Effector CD4-positive, alpha-beta T cell (primary cell): ENCODE measurements at places on chromosomes 16 and 17.

- DNase-seq = no peak
Measured at GRCh38 chr17:51590071-51590656, 329.8 kb downstream of the UTP18 start.

DNA sequence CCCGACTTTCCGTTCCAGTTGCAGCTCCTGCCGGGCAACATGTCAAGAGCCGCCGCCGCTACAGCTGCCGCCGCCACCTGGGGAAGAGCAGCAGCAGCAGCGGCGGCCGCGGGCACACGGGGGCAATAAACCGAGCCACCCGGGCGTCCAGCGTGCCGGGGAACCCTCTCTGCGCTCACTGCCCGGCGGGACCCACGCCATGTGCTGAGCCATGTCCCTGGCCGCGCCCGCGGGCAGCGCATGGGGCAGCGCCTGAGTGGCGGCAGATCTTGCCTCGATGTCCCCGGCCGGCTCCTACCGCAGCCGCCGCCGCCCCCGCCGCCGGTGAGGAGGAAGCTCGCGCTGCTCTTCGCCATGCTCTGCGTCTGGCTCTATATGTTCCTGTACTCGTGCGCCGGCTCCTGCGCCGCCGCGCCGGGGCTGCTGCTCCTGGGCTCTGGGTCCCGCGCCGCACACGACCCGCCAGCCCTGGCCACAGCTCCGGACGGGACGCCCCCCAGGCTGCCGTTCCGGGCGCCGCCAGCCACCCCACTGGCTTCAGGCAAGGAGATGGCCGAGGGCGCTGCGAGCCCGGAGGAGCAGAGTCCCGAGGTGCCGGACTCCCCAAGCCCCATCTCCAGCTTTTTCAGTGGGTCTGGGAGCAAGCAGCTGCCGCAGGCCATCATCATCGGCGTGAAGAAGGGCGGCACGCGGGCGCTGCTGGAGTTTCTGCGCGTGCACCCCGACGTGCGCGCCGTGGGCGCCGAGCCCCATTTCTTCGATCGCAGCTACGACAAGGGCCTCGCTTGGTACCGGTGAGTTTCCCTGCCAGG, 604 bp downstream of the HS3ST3B1 start:
- DNase-seq = no peak

DNA sequence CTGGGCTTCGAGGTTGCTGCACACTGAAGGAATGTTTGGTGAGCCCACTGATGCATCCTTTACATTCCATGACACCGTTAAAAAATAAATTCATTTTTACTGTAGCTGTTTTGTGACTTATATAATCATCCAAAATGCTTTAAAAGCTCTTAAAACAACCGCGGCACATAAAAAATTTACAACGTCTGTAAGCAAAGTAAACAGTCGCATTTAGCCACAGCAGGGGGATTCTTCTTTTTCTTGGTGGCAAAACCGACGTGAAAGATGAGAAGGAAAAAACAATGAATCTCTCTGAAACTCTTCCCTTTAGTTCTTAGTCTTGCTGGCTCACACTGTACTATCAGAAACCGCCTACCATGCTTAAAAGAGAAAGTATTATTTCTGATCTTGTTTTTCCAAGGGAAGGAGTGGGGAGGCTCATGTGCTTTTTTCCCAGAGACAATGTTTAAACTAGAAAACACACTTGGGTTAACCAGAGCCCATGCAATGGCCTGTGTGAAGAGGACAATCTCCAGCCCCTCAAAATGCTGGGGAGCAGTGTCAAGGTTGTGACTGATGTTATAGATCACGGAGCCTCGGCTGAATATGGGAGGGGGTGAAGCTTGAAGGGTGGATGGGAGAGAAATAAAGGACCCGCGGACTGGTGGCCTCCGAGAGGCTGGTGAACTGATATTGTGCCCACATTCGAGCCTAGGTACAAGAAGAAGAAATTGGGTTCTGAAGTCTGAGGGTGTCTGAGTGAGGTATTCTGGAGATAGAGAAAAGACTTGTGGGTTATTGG, 91.1 kb downstream of the IRF8 start:
- no peak for DNase-seq

DNA sequence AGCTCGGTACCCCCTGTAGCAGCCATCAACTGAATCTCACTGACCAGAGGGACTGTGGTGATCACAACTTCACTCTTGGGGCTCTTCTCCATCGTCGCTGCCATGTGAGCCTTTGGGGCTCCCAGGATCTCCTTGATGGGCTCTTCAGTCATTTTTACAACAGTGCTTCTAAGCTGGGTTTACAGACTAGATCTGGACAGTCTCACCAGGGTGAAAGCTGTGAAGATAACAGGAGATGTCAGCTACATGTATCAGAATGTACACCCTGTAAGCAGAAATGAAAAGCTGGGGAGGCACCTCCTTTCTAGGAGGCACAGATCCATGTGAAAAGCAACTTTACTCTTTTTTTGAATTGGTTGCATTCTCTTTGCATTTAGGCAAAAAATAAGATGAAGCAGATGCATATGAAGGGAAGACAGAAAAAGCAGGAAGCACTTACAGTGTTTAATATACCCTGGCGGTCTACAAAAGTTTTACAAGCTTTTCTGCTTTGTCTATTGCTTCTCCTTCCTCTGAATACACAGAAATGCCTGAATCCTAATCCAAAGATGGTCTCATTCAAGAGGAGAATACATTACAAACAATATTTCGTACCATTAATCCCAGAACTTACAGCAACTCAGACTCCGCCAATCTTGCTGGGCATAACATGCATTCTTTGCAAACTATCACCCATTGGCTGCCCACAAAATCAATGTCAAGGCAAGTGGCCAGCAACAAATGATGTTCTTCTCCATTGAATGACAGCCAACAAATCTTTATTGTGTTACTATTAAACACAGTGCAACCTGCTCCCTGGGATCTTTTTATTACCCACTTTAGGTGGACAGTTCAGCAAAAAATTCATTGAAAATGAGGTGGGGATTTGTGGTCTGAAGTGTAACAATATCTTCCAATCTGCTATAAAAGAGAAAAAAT, 1.5 kb downstream of the TMEM100 start:
- DNase-seq = no peak

DNA sequence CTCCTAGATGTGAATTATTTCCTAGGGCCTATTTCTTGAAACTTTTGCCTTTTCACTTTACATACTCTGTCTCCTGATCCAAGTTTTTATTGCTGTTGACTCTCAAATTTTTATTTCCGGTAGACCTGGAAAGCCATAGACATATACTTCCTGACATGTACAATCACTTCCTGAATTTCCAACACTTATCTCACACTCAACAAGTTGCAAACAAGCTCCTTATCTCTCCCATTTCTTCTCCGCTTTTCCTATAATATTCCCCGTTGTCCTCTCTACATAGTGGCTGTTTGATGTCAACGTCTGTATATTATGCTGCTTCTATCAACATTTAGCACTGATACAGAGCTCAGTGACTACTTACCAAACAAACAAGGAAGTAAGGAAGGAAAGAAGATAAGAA, 59.3 kb downstream of the IKZF3 start:
- DNase-seq = no peak
